ENCODE measurements at places on chromosomes 11 and 22.

GRCh38 chr22:22070371-22070824 is 87.8 kb upstream of the TOP3B start:
- DNase-seq, result no peak
- no peaks in the 10 kb centered on the region for H3K36me3 ChIP-seq
- no peak overlapping the region for H3K27ac ChIP-seq
- H3K4me1 ChIP-seq, result no peaks in the 10 kb centered on the region
- peaks cover 7% of the 10 kb centered on the region for H3K27me3 ChIP-seq

GRCh38 chr11:60703374-60703773 is 4.0 kb downstream of the MS4A8 start:
- no peaks in the 10 kb centered on the region for H3K36me3 ChIP-seq
- no peaks in the 10 kb centered on the region for H3K4me1 ChIP-seq
- DNase-seq, result no peak
- H3K4me3 ChIP-seq, result no peak overlapping the region
- peaks cover 4% of the 10 kb centered on the region for H3K27me3 ChIP-seq

DNA sequence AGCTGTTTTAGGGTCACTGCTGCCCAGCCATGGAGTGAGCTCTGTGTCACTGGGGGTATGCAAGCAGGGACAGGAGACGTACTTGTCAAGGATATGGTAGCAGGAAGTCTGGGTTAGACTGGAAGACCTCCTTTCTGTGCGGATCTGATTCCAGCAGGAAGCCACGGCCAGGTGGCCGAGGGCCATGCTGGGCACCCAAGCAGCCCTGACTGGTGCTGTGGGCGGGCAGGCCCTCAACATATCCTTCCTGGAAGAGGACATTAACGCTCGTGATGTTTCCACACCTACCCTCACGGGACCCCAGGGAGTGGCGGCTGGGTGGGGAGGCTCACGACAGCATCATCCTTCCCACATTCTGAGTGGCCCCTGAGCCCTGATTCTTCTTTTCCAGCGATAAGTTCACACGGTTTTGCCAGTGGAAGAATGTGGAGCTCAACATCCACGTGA is 8.7 kb upstream of the ANKRD13D start:
- H3K27me3 ChIP-seq, result no peaks in the 10 kb centered on the region
- H3K4me3 ChIP-seq, result no peak overlapping the region
- no peak for DNase-seq
- H3K36me3 ChIP-seq, result peaks cover 49% of the 10 kb centered on the region
- H3K4me1 ChIP-seq, result peaks cover 45% of the 10 kb centered on the region

DNA sequence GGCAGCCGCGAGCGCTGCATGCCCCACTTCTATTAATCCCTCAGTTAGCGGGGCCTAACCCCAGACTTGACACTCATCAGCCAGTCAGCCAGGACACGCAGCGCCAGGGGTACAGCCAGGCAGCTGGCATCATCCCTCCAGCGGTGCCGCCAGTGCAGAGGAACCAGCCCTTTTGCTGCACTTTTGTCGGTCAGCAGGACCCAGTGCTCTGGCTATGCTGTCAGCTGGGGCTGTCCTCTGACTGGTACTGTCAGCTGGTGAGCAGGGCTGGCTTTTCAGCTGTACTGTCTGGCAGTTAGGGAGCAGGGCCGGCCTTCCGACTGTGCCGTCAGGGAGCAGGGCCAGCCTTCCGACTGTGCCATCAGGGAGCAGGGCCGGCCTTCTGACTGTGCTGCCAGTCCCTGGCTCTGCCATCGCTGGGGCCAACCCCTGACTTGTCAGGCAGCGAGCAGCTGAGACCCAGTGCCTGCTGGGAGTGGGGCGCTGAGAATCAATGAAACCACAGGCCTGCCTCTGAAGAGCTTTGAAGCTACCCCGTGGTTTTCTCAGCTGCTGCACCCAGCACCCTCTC is 115.4 kb downstream of the KIAA1671 start:
- peaks cover 85% of the 10 kb centered on the region for H3K4me1 ChIP-seq
- DNase-seq, result peak; percentile 91
- peak overlapping the region; percentile 79 for H3K4me3 ChIP-seq
- no peaks in the 10 kb centered on the region for H3K27me3 ChIP-seq

GRCh38 chr11:64128255-64129006 is 37.5 kb downstream of the MACROD1 start:
- no peak overlapping the region for H3K27ac ChIP-seq
- no peaks in the 10 kb centered on the region for H3K27me3 ChIP-seq
- peaks cover 14% of the 10 kb centered on the region for H3K4me1 ChIP-seq
- no peak for DNase-seq

DNA sequence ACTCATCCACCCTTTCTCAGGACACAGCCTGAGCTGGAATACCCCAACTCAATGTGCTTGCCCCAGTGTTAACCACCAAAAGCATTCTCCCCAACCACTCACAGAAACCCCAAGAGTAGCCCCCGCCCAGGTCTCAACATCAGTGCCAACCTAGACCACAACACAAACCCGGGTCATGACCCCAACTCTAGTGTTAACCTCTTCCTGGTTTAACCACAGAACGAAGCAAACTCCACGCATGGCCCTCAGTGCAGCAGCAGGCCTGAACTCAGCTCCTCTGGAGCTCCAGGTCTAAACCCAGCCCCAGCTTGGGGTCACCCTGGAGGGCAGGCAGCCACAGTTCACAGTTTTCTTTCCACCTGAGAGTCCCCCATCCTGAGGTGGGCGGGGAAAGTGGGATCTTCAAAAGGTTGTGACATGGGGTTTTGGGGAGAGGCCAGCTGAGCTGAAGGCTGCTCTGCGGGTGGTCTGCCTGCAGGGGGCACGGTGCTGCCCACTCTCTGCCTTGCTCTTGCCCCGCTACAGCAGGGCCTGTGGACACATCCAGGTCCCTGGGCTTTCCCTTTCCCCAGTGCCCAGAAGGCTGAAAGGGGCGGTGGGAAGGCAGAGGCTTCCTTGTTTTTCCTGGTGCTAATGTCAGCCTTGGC is 37.9 kb downstream of the NECTIN1 start:
- peaks cover 15% of the 10 kb centered on the region for H3K4me1 ChIP-seq
- H3K27ac ChIP-seq, result no peak overlapping the region
- H3K36me3 ChIP-seq, result no peaks in the 10 kb centered on the region
- no peak overlapping the region for H3K4me3 ChIP-seq

- H3K4me1 ChIP-seq, result no peaks in the 10 kb centered on the region
- no peaks in the 10 kb centered on the region for H3K36me3 ChIP-seq
Measured at GRCh38 chr11:62050716-62051115, 73.1 kb upstream of the INCENP start.

DNA sequence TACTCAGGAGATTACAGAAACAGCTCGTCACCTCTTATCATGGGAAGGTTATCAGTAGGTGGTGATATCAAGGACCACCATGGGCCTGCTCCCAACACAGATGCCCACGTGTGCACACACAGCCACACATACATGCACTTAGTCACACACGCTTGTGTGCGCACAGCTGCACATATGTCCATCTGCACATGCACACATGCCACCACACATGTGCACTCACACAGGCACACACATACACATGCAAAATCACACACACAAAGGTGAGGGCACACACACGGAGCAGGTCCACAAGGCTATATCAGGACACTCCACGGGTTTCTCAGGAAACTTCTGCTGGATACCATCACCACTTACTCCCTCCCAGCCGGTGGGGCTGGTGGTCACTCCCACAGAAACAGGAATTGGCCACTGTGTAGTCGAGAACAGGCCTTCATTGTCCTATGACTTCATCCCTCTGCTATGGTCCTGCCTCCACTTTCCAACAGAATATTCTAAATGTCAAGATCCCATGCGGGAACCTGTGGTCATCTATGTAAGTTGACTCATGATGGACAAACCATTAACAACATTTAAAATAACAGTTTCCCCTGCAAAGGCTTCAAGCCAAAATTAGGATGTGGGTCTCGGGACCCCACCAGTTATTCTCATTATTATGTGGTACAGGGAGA is 2.2 kb downstream of the C11orf24 start:
- H3K27ac ChIP-seq, result no peak overlapping the region
- H3K36me3 ChIP-seq, result peaks cover 18% of the 10 kb centered on the region
- H3K4me3 ChIP-seq, result no peak overlapping the region

DNA sequence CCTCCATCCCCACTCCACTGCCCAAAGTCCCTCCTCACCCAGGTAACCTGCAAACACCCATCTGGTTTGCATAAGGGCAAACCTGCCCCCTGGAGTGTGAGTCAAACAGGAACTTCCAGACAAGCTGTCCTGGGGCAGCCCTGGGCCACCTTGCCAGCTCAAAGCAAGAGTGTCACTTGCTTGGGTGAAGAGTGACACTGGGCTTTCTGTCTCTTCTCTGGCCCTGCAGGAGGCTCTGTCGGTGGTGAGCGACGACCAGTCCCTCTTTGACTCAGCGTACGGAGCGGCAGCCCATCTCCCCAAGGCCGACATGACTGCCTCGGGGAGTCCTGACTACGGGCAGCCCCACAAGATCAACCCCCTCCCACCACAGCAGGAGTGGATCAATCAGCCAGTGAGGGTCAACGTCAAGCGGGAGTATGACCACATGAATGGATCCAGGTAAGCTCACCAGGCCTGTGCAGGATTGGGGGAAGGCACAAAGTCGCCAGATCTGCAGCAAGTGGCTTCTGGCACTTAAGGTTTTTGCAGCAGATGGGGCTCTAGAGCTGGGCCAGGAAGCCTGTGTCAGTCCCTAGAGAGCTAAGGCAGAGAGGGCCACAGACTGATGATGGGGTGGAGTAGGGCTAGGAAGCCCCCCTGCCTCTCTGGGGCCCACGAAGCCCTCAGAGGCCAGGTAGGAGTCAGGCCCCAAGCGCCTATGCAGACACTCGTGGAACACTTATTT is 64.2 kb downstream of the FLI1 start:
- peaks cover 69% of the 10 kb centered on the region for H3K4me1 ChIP-seq
- no peak overlapping the region for H3K4me3 ChIP-seq
- H3K27ac ChIP-seq, result peak overlapping the region; percentile 86
- H3K36me3 ChIP-seq, result peaks cover 26% of the 10 kb centered on the region
- H3K27me3 ChIP-seq, result no peaks in the 10 kb centered on the region
- peak; percentile 70 for DNase-seq

DNA sequence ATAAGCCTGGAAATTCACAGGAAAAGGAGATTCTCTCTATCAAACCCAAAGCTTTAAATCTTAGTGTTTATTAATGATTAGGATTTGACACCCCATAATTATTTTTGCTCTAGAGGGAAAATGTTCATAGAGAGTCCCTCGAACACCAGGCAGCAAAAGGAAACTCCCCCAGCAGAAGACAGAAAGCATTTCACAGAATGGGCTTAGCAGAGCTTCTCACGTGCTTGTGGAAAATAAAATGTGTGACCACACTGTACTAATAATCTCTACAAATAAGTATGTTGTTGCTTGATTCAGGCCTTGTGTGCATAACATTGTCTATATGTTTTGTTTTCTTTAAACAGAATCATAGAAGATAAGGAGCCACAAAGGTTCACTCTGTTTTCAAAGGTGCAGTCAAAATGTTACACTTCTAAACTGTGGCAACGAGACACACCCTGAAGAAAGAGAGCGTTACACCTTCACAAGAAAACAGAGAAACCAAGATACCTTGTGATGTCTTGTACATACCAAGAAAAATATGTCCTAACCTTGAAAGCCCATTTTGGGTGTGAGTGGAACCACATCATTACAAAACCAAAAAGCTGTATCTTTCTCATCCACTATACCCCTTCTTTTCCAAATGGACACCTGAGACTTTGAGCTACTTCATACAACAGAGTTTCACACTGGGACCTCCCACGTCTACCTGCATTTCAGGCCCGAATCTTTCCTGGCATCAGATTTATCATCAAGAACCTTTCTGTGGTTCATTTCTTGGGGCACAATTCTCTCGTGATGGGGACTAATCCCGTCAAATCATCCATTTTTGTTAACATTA is 282.5 kb downstream of the ETS1 start:
- no peaks in the 10 kb centered on the region for H3K27me3 ChIP-seq
- peaks cover 2% of the 10 kb centered on the region for H3K36me3 ChIP-seq
- H3K27ac ChIP-seq, result peak overlapping the region; percentile 93
- H3K4me1 ChIP-seq, result peaks cover 73% of the 10 kb centered on the region

DNA sequence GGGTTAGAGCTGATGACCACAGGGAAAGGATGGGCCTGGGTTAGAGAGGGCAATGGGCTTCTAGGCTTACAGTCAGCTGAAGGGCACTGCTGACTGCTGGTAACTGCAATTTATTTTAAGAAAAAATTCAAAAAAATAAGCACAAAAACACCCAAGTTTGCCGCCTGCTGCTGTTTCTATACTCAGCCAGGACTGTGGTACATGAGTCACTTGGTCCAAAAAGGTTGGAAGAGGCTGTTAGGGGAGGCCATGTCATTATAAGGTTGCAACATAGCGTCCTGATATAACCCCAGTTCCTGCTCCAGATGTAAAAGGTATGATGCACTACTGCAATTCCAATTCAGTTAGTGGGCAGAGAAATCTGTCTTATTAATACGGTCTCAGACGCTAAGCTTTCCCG is 98.9 kb downstream of the ETS1 start:
- H3K4me1 ChIP-seq, result peaks cover 94% of the 10 kb centered on the region
- H3K4me3 ChIP-seq, result peak overlapping the region; percentile 40
- peaks cover 92% of the 10 kb centered on the region for H3K36me3 ChIP-seq
- peak; percentile 72 for DNase-seq
- peak overlapping the region; percentile 92 for H3K27ac ChIP-seq

- no peaks in the 10 kb centered on the region for H3K4me1 ChIP-seq
- no peak overlapping the region for H3K27ac ChIP-seq
- no peaks in the 10 kb centered on the region for H3K36me3 ChIP-seq
- H3K27me3 ChIP-seq, result no peaks in the 10 kb centered on the region
- no peak overlapping the region for H3K4me3 ChIP-seq
- DNase-seq, result no peak
Measured at GRCh38 chr11:68948496-68948895, 32.3 kb downstream of the MRGPRD start.

- H3K36me3 ChIP-seq, result no peaks in the 10 kb centered on the region
- no peak overlapping the region for H3K4me3 ChIP-seq
- H3K4me1 ChIP-seq, result no peaks in the 10 kb centered on the region
- DNase-seq, result no peak
- no peak overlapping the region for H3K27ac ChIP-seq
Measured at GRCh38 chr11:19407677-19408270, 167.0 kb upstream of the E2F8 start.

DNA sequence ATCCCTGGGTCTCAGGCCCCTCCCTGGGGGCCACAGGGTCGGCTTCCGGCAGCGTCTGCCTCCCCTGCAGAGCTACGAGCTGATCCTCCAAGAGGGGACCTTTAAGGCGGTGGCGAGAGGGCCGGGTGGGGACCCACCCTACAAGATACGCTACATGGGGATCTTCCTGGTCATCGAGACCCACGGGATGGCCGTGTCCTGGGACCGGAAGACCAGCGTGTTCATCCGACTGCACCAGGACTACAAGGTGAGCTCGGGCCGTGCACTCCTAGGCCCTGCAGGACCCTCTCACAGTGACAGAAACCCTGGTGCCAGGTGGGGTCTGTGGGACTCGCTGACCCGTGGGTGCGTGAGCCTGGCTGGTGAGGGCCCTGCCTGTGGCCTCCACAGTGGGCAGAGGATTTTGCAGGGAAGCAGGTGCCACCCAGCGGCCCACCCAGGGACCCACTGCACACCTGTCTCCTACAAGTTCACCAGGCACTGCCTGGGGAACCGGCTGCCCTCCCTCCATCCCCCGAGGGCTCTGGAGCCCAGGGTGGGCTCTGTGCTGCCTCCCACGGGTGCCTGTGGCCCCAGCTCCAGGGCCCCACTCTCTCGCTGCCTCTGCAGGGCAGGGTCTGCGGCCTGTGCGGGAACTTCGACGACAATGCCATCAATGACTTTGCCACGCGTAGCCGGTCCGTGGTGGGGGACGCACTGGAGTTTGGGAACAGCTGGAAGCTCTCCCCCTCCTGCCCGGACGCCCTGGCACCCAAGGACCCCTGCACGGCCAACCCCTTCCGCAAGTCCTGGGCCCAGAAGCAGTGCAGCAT is 13.7 kb downstream of the MUC5B start:
- no peak overlapping the region for H3K27ac ChIP-seq
- DNase-seq, result no peak
- H3K27me3 ChIP-seq, result no peaks in the 10 kb centered on the region
- H3K36me3 ChIP-seq, result no peaks in the 10 kb centered on the region

Measured in activated naive CD4-positive, alpha-beta T cell treated with anti-CD3 and anti-CD28 coated beads for 36 hours (primary cell).